ENCODE measurements at places on chromosomes 7 and 10.
A peak's percentile ranks its signal among the peaks of the same experiment; 100 is the strongest.

GRCh38 chr10:108204528-108205305 is 1040.2 kb upstream of the SORCS1 start:
- DNase-seq = peak; percentile 29

- no peak for DNase-seq
Observed at GRCh38 chr7:1022801-1023465, 21.4 kb upstream of the GPR146 start.

GRCh38 chr7:102089175-102090098 is 197.2 kb upstream of the SH2B2 start:
- peak; percentile 25 for DNase-seq

DNA sequence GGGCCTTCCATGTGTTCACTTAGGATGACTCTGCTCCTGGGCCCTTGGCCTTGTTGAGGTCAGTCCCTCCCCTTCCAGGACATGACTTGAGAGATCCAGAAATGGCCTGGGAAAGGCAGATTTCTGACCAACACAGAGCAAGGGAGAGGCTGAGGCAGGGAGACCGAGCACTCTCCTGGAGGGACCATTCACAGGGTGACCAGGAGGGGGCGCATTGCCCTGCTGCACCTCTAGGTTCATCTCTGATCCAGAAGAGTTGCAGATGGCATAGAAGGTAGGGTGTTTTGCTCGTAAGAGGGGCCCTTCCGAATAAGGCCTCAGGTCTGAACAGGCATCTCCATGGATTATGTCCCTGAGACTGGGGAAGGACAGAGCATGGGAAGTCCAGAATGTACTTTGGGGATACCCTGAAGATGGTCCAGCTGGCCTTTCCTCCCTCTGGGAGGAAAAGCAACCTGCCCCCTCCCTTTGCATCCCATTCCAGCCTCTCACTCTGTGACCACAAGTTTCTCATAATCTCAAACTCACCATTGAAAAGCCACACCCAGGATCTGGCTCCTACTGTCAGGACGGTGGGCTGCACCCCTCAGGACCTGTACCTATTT is 6.6 kb downstream of the DMBT1 start:
- peak; percentile 7 for DNase-seq

- no peak for DNase-seq
Observed at GRCh38 chr7:84666651-84667050, 472.1 kb upstream of the SEMA3A start.

DNA sequence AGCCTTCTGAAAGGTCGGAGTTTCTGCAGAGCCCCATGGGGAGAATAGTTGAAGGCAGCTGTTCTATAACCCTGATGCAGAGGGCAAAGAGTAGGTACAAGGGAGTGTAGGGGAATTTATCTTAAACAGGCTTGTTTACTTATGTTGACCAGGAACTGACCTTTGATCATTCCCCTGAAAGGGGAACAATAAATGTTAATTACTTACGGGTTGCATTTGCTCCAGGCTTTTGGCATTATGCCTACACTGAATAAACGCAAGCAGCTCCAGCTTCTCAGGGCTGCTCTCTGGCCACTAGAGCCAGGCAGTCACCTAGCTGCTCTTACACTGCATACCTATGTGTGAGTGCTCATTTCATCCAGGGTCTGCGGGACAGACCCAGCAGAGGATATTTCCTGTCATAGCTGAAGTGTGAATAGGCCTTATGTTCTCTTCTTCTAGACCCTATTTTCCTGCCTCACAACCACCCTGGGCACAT is 26.9 kb upstream of the ABCA13 start:
- DNase-seq = no peak

DNA sequence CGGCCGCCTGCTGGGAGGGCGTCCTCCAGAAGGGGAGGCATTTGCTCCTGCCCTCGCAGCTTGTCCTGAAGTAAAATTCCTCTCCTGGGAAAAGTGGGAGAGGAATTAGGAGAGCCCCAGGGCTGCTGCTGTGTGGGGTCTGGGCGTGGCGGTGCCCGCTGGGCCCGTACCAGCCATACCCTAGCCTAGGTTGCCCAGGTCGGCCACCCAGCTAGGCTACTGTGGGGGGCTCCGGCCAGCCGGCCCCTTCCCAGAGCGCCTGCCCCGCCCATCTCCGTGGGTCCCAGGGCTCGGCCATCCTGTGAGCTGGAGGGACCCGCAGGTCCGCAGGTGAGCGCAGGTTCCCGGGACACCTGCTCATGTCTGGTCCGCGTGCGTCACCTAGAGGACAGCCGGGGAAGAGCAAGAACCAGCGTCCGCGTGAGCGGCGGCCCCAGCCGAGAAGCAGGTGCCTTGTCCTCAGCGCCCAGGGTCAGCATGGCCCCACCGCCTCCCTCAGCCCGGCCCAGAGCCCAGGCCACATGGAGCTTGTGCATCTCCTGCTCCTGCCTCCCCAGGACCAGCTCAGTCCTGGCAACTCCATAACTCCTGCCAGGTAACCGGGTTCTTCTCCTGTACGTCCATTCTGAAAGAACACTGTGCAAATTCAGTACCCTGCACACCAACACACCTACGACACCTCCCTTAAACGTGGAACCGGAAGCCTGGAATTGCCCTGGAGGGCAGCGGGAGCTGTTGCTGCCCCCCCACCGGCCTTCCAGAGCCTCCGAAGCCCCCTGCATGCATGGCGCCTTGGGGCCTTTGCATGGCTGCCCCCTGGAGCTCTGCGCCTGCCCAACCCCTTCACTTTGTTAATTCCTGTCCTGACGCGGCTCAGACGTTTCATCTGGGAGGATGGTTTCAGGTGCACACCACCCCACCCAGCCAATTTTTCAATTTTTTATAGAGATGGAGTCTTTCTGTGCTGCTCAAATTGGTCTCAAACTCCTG is 22.8 kb upstream of the FOXL3 start:
- DNase-seq = peak; percentile 3

- no peak for DNase-seq
Observed at GRCh38 chr7:141528399-141528798, 22.8 kb upstream of the AGK start.

- no peak for DNase-seq
Observed at GRCh38 chr10:130052193-130052592, 58.4 kb downstream of the C10orf143 start.

DNA sequence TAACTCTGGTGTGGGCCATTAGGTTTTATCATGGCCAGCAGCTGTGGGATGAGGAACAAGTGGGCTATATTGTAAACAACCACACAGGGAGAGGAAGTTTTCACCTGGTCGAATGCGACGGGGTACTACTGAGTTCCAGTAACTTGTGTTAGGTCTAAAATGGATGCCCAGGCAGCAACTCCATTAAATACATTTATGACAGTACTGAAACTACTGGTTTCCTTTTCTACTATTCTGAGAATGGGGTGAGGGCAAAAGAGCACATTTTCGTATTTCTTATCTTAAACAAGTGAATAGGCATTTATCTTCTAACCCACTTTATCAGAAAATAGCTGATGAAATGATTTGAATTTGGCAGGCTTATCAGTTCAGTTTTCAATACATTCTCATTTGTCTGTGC is 109.7 kb downstream of the C1GALT1 start:
- DNase-seq = no peak

GRCh38 chr10:61503051-61503450 is 49.9 kb upstream of the TMEM26 start:
- DNase-seq = peak; percentile 44

DNA sequence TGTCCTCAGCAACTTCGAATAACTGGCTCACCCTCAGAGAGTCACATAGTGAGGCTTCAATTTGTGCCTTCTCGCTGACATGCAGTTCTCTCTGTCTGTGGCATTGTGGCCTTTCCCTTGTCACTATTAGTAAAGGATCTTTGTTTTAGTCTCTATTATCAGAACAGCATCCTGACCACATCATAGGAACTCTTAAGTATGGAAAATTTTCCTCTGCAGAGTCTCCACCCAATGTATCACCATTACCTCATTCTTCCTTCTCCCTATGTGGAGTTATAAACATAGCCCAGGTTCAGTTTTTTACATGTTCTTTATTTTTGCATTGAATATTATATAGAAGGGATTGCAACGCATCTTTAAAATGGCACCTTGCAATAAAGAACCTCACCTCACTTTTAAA is 112.9 kb downstream of the FAM107B start:
- DNase-seq = no peak

- DNase-seq = peak; percentile 45
Observed at GRCh38 chr7:142811154-142811737, 40.5 kb downstream of the PRSS2 start.

DNA sequence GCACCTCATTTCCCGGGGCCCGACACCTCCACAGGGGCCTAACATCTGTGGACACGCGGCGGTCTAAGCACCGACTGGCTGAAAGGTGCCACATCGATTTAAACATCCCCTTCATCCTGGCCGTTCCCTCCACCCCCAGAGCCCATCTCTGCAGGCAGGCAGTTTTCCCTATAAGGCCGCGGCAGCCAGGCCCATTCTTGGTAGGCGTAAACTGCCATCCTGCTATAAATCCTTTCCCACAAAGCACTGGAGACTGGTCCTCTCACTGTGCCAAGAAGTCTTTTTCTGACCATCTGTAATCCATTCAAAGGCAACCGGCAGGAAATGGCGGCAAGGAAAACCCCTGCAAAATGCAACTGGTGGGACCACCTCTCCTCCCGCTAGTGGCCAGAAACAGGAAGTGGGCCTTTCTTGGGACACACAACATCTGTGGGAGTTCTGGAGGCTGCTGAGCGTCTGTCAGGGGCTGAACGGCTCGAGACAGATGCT is 22.4 kb downstream of the ATXN7L1 start:
- DNase-seq = no peak

GRCh38 chr7:117827862-117828261 is 45.4 kb downstream of the CTTNBP2 start:
- DNase-seq = peak; percentile 57

- peak; percentile 73 for DNase-seq
Observed at GRCh38 chr10:61642676-61643075, 20.1 kb upstream of the CABCOCO1 start.

GRCh38 chr7:32204361-32205018 is 134.3 kb upstream of the PDE1C start:
- peak; percentile 30 for DNase-seq

- no peak for DNase-seq
Observed at GRCh38 chr7:2601065-2601464, 30.7 kb upstream of the TTYH3 start.

- DNase-seq = peak; percentile 74
Observed at GRCh38 chr7:130444234-130444633, 3.4 kb upstream of the CEP41 start.

Measured in amniotic epithelial cell (primary cell).